ENCODE measurements at places on chromosomes 12 and 14.

- DNase-seq = no peak
Observed at GRCh38 chr14:81305743-81306142, 85.0 kb upstream of the GTF2A1 start.

- DNase-seq = no peak
Observed at GRCh38 chr14:47744155-47744554, 68.8 kb upstream of the MDGA2 start.

- no peak for DNase-seq
Observed at GRCh38 chr12:23909551-23909950, 39.9 kb downstream of the SOX5 start.

GRCh38 chr12:98955284-98955683 lies 310.2 kb downstream of the APAF1 start:
- no peak for DNase-seq

GRCh38 chr14:74425525-74426201 lies 347 bp downstream of the SYNDIG1L start:
- no peak for DNase-seq

DNA sequence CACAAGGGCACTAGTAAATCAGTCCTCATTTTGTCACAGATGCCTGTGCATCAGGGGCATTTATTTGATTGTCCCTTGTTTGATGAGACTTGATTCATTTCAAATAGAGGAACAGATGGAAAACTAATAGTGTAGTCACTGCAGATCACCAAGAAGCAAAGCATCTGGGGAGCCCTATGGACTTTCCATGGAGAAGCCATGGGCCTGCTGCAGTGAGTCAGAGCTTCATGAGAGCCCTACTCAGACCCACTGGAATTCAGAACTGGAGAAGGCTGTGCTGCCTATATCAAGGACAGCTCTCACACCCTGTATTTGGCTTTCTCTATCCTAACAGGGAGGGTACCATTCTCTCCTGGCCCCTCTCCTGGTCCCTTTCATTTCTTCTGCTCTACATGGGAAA lies 126.2 kb downstream of the GRIP1 start:
- no peak for DNase-seq

DNA sequence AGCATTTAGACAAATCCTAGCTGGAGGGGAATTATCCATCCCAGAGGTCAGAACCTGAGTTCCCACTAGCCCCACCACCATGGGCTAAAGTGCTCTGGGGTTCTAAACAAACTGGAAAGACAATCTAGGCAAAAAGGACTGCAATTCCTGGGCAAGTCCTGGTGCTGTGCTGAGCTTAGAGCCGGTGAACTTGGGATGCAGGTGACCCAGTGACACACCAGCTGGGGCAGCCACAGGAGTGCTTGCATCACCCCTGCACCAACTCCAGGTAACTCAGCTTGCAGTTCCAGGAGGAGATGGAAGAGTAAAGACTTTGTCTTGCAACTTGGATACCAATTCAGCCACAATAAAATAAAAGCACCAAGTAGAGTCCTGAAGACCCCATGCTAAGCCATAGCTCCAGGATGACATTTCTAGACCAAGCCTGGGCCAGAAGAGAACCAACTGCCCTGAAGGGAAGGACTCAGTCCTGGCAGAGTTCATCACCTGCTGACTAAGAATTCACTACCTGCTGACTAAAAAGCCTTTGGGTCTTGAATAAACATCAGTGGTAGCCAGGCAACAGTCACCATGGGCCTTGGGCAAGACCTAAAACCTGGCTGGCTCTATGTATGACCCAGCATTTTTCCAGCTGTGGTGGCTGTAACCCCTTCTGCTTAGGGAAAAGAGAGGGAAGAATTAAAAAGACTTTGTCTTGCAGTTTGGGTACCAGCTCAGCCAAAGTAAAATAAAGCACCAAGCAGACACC lies 223.4 kb upstream of the DIO2 start:
- no peak for DNase-seq

DNA sequence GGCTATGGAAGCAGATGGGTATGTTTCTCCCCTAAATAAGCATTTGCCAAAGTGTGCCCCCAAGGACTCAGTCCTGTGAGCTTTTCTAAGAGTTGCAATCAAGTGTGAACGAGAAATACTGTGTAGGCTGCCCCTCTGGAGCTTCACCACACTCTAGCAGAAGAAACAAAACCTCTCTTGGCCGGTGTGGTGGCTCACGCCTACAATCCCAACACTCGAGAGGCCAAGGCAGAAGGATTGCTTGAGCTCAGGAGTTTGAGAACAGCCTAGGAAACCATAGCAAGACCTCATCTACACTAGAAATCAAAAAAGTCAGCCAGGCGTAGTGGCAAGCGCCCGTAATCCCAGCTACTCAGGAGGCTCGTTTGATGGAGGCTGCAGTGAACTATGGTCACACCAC lies 9.8 kb downstream of the VPS37B start:
- no peak for DNase-seq

DNA sequence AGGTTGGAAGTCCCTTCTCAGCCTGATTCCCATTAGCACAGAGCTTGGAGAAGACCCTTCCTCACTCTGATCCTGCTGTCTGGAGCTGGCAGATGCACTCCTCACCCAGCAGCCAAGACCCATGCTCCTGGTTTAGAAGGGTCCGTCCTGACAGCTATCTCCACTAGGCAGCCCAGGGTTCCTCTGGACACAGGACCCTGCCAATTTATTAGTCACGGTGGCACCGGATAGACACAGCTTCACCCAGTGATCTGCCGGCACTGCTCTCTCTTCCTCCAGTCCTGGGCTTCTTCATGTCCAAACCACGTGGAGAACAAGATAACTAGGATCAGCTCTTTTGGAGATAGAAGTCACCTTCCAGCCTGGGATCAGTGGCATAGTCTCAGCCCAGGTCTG lies 26.2 kb upstream of the TCL1B start:
- no peak for DNase-seq

DNA sequence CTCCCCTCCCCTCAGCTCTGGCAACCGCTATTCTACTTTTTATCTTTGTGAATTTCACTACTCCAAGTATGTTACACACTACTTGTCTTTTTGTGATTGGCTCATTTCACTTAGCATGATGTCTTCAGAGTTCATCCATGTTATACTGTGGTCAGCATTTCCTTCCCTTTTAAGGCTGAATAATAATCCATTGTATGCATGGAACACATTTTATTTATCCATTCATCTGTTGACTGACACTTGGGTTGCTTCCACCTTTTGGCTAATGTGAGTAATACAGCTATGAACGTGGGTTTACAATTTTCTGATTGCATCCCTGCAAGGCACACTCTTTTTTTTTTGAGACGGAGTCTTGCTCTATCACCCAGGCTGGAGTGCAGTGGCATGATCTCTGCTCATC lies 53.0 kb upstream of the FUT8 start:
- no peak for DNase-seq

DNA sequence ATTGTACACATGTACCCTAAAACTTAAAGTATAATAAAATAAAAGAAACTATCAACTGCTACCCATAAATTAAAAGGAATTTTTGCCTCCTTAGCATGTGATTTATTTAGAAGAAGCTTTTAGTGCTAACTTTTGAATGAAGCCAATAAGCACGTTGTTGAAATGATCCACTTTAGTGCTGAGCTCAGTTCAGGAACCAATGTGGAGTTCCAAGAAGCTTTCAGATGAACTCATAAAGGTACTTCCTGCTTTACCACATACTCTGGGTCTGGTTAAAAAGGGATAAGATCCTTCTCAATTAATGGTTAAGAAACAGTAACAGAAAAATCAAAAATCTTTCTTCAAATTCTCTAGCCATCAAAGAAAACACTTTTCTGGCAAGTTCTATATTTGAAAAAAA lies 39.4 kb downstream of the TMTC1 start:
- no peak for DNase-seq

DNA sequence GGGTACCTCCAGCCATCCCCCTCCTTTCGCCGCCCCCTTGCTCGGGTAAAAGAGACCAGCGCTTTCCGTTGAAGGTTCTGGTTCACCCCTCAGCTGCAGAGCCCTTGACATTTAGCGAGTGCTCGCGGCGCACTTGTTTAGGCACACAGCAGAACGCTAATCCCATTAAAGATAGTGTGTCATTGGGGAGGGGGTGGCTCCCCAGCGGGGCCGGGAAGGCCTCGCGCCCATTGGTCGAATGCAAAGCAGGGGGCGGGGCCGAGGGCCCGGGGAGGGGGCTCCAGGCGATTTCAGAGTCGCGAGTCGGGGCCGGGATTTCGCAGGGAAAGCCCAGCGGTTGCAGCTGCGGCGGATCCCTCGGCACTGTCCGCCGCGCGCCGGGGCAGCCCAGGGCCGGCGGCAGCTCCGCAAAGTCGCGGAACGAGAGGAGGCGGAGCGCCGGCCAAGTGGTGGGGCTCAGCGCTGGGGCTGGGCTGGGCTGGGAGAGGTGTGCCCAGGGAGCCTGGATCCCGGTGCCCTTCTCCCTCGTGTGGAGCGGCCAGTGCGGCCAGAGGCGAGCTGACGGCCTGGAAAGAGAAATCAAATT lies 122.9 kb downstream of the TSPAN9 start:
- no peak for DNase-seq

GRCh38 chr14:87679866-87680265 lies 313.1 kb downstream of the GALC start:
- DNase-seq = no peak

DNA sequence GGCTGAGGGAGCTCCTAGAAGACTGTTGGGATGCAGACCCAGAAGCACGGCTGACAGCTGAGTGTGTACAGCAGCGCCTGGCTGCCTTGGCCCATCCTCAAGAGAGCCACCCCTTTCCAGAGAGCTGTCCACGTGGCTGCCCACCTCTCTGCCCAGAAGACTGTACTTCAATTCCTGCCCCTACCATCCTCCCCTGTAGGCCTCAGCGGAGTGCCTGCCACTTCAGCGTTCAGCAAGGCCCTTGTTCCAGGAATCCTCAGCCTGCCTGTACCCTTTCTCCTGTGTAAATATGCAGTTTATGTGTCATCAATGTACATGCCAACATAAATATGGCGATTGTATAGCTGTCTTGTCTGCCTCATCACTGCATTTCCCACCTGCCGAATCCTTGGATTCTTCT lies 7.5 kb downstream of the AMHR2 start:
- DNase-seq = no peak

GRCh38 chr12:113796852-113797534 lies 169.1 kb downstream of the RBM19 start:
- no peak for DNase-seq

GRCh38 chr12:4270831-4271716 lies 2.5 kb upstream of the CCND2 start:
- no peak for DNase-seq

DNA sequence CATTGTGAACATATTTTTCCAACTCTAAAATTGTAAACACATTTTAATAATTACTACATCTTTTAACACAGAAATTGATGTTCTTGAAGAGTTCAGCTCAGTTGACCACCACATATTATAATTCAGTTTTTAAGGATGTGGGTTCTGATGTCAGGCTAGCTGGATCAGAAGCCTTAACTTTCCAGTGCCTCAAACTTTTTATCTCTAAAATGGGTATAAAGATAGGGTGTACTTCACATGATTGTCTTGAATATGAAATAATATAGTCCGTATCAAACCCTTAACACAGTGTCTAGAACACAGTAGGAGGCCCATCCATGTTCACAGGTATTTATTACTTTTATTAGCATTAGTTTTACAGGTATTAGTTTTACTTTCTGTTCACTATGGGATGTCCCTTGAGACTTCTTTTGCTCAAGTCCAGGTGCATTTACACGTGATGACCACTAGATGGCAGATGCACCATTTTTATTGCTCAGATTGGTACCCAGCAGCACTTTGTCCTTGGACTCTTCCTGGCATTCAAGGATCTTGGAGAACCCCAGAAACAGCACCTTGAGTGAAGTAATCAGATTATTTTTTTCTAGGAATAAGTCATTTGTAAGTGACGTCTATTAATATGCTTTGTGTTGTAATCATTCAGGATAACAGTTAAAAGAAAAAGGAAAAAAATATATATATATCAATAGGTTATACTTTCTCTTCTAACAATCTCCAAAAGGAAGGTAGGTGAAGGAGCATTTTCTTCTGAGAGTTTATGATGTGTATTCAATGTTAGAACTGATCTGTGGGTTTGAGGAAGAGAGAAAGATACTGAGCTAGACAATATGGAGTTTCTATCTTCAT lies 580.2 kb downstream of the ETNK1 start:
- DNase-seq = no peak

DNA sequence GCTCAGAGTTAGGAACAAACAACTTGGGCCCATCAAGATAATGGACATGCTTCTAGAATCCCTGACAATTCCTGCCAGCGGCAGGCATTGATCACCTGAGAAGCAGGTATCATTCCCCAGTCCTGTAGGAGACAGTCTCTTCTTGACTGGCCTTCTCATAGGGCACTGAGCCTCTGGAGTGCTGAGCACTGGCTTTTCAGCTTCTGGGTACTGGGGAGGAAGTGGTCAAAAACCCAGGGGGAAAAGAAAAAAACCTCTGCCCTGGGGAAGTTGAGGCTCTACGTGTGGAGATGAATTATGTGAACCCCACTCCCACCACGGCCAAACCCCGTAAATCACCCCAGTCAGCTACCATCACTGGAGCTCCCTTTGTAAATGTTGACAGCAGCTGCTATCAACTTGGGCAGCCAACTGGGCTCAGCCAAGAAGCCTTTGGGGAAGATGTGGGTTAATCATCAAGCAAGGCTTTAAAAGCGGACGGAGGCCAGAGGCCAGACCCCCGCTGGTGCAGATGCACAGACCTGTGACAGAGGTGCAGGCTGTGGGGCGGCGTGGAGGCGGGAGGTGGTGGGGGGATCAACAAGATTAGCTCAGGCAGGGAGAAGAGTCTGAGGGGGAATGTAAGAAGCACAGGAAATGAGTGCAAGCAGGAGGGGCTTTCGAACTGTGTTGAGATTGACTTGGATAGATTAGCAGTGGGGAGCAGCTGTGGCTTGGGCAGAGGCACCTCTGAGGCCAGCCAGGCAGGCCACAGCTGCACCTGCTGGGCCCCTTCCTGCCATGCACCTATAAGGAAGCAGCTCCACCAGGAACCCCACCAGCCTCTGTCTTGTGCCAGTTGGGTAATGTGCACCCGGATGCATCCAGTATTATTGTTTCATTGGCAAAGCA lies 105.4 kb upstream of the HIF1A start:
- DNase-seq = no peak

- DNase-seq = no peak
Observed at GRCh38 chr12:68794653-68795251, 13.2 kb upstream of the MDM2 start.

DNA sequence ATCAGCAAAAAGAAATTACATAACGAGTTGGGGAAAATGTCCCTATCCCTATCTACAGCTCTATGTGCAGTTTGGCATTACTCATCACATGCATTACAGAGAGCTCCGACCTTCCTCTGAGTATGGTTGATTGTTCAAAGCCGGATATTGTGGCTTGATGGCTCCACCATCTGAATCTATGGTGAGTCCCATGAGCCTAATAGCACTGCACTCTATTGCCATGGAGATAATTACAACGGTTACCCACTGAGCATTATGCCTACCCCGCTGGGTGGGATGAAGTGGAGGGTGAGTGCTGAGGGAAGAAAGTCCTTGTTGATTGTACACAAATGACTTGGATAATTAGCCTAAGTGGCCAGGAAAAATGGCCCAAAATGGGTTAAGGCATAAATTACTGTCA lies 800.5 kb downstream of the NRXN3 start:
- DNase-seq = no peak

- DNase-seq = no peak
Observed at GRCh38 chr12:85322715-85323114, 42.7 kb downstream of the ALX1 start.

- DNase-seq = no peak
Observed at GRCh38 chr12:132352896-132353800, 23.8 kb upstream of the GALNT9 start.

GRCh38 chr12:68580911-68581310 lies 29.8 kb upstream of the RAP1B start:
- DNase-seq = no peak

- no peak for DNase-seq
Observed at GRCh38 chr12:52362118-52362726, 5.1 kb downstream of the KRT85 start.

- no peak for DNase-seq
Observed at GRCh38 chr12:38892087-38892786, 13.2 kb downstream of the CPNE8 start.

All from esophagus squamous epithelium (tissue), 5 donors.